ENCODE measurements at places on chromosomes 6 and 20.

DNA sequence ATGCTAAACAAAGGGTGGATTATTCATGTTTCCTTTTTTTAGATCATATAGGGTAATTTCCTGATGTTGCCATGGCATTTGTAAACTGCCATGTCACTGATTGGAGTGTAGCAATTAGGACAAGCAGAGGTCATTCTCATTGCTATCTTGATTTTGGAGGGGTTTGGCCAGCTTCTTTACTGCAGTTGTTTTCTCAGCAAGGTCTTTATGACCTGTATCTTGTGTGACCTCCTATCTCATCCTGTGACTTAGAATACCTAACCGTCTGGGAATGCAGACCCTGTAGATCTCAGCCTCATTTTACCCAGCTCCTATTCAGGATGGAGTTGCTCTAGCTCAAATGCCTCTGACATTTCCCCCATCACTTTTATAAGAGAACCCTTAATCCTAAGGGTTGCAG is 53.6 kb downstream of the CDS2 start:
- DNase-seq: no peak

- DNase-seq: no peak
Measured at GRCh38 chr6:11123978-11124377, 12.5 kb upstream of the ERVFRD-1 start.

DNA sequence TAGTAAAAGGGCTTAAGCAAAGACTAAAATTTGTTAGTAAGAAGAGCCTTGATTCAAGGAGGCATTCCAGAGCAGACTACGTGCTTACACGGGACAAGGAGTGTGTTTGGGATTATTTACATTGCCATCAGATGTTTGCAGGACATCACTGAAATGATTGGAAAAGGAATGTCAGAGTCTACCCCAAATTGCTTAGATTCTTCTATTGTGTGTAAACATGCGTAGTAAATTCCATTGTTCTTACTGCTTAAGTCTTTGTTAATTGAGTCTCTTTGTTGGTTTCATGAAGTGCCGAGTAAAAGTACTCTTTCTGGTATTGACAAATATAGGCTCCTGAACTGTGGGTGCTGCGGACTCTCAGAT is 60.5 kb downstream of the CD83 start:
- no peak for DNase-seq

DNA sequence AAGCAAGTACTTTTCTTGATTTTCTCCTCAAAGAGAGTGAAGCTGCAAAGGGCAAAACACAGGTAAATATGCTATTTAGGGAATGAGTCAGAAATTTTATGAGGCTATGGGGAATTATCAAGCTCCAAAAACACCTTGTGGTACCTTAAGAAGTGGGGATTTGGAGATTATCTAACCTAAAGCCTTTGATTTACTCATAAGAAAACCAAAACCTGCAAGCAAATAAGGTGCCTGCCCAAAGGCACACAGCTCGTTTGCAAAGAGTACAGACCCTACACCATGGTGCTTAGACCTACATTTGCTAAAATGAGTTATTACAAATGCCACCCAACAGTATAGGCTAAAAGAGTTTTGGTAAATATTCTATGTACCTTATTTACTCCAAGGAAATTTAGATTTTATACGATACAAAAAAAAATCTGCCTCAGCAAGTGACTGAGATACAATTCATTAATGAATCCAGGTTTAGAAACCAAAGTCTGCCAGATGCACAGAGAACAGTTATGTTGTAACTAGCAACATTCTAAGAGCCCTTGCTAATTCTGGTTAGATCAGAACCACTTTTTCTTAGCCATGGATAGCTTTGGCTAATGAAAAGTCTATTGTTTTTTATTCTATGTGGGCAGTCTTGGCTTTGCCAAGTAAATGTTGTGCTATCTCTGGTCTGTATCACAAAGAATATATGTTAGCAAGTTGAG is 101.5 kb downstream of the KHDC1L start:
- no peak for DNase-seq

- DNase-seq: peak; percentile 8
Measured at GRCh38 chr6:44642870-44643522, 255.5 kb downstream of the CDC5L start.

GRCh38 chr20:6590891-6591637 is 176.4 kb upstream of the BMP2 start:
- no peak for DNase-seq

DNA sequence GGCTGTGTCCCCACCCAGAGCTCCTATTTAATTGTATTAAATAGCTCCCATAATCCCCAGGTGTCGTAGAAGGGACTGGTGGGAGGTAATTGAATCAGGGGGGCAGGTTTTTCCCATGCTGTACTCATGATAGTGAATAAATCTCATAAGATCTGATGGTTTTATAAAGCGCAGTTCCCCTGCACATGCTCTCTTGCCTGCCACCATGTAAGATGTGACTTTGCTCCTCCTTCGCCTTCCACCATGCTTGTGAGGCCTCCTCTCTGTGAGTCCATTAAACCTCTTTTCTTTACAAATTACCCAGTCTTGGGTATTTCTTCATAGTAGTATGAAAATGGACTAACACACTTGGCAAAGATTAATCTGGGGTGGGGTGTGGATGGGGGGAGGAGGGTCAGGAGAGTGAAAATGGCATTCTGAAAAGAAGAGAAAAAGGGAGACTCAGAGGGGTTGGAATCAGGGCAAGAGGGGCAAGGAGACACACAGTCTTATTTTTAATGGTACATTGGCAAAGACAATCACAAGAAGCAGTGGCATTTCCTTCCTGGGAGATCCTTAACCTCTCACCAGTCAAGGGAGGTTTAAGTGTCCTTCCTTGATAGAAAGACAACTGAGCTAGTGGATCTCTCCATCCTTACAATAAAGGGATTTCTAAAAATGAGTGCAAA is 37.5 kb upstream of the NOX3 start:
- no peak for DNase-seq

GRCh38 chr20:57275813-57276212 is 9.4 kb upstream of the BMP7 start:
- DNase-seq: no peak

DNA sequence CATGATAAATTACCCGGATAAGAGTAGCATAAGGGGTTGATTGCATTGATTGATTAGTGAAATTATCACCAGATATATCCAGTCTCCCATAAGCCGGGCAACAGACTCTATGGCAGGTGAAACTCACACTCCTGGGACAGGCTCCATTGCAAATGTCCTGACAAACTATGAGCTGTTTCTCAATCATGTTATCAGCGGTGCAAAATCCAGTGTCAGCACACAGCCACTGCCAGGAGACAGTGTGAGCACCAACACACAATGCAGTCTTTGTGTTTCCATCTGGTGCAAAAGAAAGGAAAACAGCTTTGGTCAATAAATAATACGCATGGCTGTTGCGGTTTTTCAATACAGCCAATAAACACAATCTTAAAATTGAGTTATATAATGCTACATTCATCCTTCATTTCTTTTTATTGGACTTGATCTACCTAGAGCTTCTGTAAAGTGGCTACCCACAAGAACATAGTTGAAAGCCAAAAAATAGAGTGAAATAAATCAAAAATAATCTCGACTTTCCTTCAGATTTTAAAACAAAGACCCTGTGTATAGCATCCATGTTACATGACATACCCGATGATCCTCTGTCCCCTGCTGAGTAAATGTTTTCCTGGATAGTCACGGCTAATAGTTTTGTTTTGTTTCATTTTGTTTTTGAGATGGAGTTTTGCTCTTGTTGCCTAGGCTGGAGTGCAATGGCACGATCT is 64.3 kb upstream of the AFDN start:
- no peak for DNase-seq

DNA sequence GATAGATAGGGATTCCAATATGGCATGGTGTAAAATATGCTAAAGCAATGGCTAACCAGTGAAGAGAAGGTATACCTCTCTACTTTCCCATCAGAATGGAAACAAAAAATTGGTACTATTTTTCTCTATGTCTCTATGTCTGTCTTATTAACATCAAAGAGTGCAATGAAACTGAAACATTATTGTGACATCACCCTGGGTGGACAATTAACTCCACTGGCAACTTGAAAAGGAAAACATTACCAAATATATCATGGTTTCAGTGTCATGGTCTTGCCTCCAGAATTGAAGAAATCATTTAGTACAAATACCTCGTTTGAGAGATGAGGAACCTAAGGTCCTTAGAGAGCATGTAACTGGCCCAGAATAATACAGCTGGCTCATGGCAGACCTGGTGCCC is 1132.5 kb upstream of the MAP3K7 start:
- DNase-seq: no peak

DNA sequence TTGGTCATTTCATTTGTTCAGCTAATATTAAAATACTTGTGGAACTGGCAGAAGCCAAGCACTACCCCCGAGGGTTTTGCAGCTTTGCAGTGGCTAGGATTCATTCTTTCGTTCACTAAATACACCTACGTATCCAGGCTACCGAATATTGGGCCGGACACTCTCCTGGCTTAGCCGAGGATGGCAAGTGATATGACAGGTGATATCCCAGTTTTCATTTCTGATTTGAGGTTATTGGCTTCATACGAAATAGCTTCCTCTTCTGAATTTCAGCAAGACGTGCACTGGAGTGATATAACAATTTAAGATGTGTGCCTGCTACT is 536 bp upstream of the MTFR2 start:
- DNase-seq: no peak

- peak; percentile 74 for DNase-seq
Measured at GRCh38 chr6:36544228-36544627, 3.1 kb downstream of the STK38 start.

GRCh38 chr20:50254466-50255079 is 63.9 kb downstream of the CEBPB start:
- no peak for DNase-seq

DNA sequence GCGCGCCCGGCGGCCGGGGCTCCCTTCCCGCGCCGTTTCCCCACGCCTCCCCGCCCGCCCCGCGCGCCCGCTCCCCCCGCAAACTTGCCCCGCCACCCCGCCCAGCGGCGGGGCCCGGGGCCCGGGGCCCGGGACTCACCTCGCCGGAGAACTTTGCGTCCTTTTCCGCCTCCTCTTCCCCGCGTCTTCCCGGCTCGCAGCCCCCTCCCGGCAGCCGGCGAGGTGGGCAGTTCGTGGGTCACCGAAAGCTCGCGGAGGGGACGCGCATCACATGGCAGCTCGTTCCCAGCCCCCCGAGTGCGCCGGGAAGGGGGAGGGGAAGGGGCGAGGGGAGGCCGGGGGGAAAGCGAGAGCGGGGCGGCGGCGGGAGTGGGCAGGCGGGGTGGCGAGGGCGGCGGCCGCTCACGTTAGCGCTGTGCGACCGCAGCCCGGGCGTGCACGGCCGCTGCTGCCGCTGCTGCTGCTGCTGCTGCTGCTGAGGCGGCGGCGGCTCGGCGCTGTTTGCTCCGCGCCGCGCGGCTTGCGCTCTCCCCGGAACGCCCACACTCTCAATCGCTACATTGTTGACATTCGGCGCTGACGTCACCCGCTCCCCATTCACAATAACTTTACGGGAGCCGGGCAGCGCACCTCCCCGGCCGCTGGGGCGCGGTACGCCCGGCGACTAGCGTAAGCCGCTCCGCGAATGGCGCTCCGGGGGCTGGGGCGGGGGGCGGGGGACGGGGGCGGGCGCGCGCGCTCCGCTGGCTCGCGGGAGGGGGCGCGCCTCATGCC is at the start of gene BACH2:
BACH2 (minus strand) TSS at position 503 of the 774 bp plus-strand sequence. CDS start 287,999 bp downstream, outside the sequence.
- DNase-seq: peak; percentile 92

- no peak for DNase-seq
Measured at GRCh38 chr6:327538-328116, 35.3 kb downstream of the DUSP22 start.

DNA sequence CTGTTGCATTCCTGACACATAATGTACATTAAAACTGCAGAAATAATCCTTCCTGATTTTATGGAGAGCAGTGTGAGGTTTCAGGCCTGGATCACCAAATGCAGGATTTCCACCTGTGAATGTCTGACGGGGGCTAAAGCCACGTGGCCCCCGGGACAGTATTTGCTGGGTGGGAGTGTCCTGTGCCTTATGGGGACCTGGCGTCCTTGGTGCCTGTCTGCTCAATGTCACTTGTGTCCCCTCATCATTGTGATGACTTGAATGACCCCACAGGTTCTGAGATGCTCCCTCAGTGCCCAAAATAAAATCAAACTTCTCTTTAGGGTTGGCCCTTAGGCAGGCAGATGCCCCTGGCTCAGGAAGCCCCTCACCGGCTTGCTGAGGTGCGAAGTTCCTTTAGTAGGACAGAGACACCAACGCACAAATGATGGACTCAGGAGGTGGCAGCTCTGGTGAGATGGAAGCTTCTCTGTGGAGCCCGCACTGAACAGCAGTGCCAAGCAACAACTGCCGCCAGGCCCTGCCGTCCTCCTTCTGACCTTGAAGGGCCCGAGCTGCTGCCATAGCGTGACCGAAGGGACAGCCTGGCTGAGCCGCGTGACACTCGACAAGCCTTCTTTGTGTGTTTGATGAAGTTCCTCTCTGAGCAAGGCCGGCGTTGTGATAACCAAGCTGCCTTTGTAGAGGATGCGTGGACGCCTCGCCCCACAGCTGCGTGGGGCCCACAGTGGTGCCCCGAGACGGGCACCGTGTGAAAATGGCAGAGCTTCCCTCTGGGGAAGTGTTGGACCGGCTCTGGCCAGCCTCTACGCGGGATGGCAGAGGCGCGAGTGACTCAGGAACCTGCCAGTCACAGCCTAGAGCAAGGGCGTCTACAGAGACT is 30.9 kb downstream of the FRMD1 start:
- DNase-seq: no peak

DNA sequence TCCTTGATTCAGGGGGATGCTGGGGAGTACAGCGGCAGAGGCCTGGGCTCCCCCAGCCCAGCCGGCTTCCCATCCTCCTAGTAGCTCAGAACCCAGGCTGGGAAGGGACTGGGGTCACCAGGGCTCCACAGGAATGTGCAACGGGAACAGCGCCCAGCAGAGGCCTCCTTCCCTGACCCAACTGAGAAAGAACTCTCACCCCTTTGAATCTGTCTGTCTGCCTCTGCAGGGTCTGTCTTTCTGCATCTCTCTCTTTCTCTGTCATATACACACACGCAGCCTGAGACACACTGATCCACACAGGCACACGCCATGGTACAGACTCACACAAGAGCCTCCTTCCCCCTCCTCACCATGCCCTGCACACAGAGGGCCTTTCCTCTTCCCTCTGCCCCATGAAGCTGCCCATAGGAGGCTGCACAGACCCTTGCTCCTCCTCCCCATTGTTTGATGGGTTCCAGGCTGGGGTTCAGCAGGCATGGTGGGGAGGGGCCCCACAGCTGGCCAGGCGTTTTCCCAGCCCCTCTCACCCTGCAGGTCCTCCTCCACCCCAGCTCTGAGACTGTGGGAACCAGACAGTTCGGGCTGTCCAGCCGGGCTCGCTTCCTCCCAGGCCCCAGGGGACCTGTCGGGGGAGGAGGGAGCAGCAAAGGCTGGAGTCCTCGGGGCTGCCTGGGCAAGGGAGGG is 2.8 kb downstream of the FOXS1 start:
- DNase-seq: no peak

DNA sequence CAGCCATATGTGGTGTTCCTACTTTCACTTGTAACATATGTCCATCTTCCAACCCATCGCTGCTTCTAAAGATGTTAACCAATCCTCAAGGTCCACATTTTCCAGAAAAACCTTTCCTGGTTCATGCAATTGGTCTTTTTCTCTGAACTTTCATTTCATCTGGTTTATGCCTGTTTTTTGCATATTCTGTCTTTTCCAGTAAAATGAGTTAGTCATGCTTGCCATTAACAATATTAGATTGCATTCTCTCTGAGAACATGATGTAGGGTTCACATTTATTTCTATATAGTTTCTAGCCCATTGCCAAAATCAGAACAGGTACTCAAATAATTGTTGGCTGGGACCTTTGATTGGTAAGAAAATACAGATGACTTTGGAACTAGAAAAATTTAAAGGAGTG is 36.7 kb downstream of the HIVEP2 start:
- DNase-seq: no peak

- no peak for DNase-seq
Measured at GRCh38 chr6:140660295-140660694, 1285.8 kb upstream of the CITED2 start.
